ENCODE measurements at places on chromosomes 7 and 10. TPM values are rescaled to one million over a fixed set of nuclear protein-coding genes. Genes with fewer than 3 reads are reported as not detected.

DNA sequence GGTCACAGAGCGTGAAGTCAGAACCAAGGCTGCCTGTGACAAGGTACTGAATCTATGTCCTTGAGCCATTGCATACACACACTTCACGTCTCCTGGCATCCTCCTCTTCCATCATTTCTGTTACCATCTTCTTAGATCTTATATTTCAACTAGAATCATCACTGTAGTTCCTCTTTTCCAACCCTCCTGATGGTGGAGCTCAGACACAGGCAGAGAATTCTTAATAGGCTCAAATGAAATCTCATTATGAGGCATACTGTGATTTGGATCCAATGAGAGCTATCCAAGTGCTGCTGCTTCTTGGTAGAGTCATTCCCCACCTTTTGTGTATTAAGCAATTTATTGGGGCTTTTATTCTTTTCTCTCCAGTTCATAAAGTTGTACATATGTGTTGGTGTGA lies 113.2 kb downstream of the CALCR start:
- H3K36me3 ChIP-seq, result no peaks in the 10 kb centered on the region
- H3K27me3 ChIP-seq, result no peaks in the 10 kb centered on the region
- H3K4me3 ChIP-seq, result no peak overlapping the region
- no peak overlapping the region for H3K27ac ChIP-seq
- DNase-seq, result no peak

The SPDYE9 gene
- not detected for total RNA-seq

The SPDYE2B gene
- not detected for total RNA-seq

The IGFBP3 gene
- total RNA-seq, result 763 TPM

GRCh38 chr10:78891741-78892140 lies 177.0 kb upstream of the ZMIZ1 start:
- H3K4me1 ChIP-seq, result no peaks in the 10 kb centered on the region
- no peak overlapping the region for H3K4me3 ChIP-seq
- no peak for DNase-seq
- H3K27ac ChIP-seq, result no peak overlapping the region
- no peaks in the 10 kb centered on the region for H3K36me3 ChIP-seq

GRCh38 chr10:13671904-13672303 lies 85.1 kb downstream of the PRPF18 start:
- no peaks in the 10 kb centered on the region for H3K4me1 ChIP-seq
- DNase-seq, result no peak
- H3K27ac ChIP-seq, result no peak overlapping the region
- H3K4me3 ChIP-seq, result no peak overlapping the region
- peaks cover 19% of the 10 kb centered on the region for H3K36me3 ChIP-seq

GRCh38 chr10:34994565-34995142 lies 95.5 kb downstream of the CUL2 start:
- no peak for DNase-seq
- H3K27me3 ChIP-seq, result no peaks in the 10 kb centered on the region
- H3K27ac ChIP-seq, result no peak overlapping the region

The SPDYE8 gene
- not detected for total RNA-seq

DNA sequence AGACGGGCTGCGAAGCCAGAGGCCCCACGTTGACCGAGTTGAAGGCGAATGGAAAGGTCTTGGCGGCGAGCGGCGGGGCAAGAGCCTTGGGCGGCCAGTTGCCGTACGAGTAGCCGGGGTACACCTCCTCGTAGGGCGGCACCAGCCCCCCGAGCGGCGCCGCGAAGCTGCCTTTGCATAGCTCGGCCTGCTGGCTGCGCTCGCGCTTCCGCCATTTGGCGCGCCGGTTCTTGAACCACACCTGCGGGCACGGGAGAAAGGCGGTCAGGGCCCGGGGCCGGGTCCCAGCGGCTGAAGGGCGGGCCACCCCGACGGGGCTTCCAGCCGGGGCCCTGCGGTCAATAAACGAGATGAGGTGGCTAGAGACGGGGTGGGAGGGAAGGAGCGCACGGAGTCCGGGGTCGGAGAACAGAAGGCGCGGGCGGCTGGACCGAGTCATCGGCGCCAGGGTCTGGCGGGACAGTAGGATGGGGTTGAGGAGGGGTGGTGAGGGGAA lies 4.8 kb downstream of the ELOVL3 start:
- H3K27me3 ChIP-seq, result peaks cover 20% of the 10 kb centered on the region
- H3K4me3 ChIP-seq, result peak overlapping the region; percentile 61
- no peaks in the 10 kb centered on the region for H3K36me3 ChIP-seq

- H3K4me3 ChIP-seq, result no peak overlapping the region
- H3K27ac ChIP-seq, result no peak overlapping the region
- no peak for DNase-seq
- H3K4me1 ChIP-seq, result no peaks in the 10 kb centered on the region
Observed at GRCh38 chr7:157789094-157789493, 452.3 kb downstream of the DNAJB6 start.

- no peaks in the 10 kb centered on the region for H3K36me3 ChIP-seq
- peaks cover 3% of the 10 kb centered on the region for H3K27me3 ChIP-seq
- H3K27ac ChIP-seq, result no peak overlapping the region
- H3K4me1 ChIP-seq, result peaks cover 10% of the 10 kb centered on the region
- no peak for DNase-seq
Observed at GRCh38 chr7:142801601-142802295, 31.0 kb downstream of the PRSS2 start.

The NEBL gene
- total RNA-seq, result 0.21 TPM

The GIMAP4 gene
- 29.5 TPM for total RNA-seq

The ING3 gene
- total RNA-seq, result 6.8 TPM

GRCh38 chr7:28573059-28573553 lies 160.8 kb downstream of the CREB5 start:
- H3K27me3 ChIP-seq, result no peaks in the 10 kb centered on the region
- H3K4me1 ChIP-seq, result no peaks in the 10 kb centered on the region
- H3K4me3 ChIP-seq, result no peak overlapping the region
- no peak overlapping the region for H3K27ac ChIP-seq
- no peaks in the 10 kb centered on the region for H3K36me3 ChIP-seq

GRCh38 chr10:30702860-30703259 lies 73.3 kb upstream of the LYZL2 start:
- H3K4me3 ChIP-seq, result no peak overlapping the region
- no peak overlapping the region for H3K27ac ChIP-seq
- no peaks in the 10 kb centered on the region for H3K27me3 ChIP-seq

DNA sequence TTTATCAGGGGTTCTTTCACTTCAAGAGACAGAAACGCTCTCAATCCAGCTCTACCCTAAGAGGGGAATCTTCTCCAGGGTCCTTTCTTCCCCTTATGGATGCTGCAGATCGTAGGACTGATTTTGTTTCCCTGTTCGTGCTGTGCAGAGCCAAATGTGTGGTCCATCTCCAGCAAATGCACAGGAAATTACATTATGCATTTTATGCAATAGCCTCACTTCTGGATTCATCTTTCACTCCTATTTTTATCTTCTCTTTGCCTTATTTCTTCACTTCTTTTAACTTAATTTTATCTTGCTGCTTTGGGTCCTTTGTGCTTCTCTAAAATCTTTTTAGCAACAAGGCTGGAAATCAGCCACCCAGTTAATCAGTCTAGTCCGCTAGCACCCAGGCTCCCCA lies 184.5 kb upstream of the INHBA start:
- H3K4me3 ChIP-seq, result no peak overlapping the region
- no peaks in the 10 kb centered on the region for H3K36me3 ChIP-seq
- no peak for DNase-seq
- H3K27ac ChIP-seq, result peak overlapping the region; percentile 12
- H3K27me3 ChIP-seq, result no peaks in the 10 kb centered on the region

- no peak overlapping the region for H3K27ac ChIP-seq
- H3K36me3 ChIP-seq, result no peaks in the 10 kb centered on the region
- H3K27me3 ChIP-seq, result no peaks in the 10 kb centered on the region
- H3K4me3 ChIP-seq, result no peak overlapping the region
Observed at GRCh38 chr10:72801263-72801868, 92.2 kb upstream of the OIT3 start.

The PNLIPRP1 gene
- not detected for total RNA-seq

The ABCB1 gene
- 5.5 TPM for total RNA-seq

DNA sequence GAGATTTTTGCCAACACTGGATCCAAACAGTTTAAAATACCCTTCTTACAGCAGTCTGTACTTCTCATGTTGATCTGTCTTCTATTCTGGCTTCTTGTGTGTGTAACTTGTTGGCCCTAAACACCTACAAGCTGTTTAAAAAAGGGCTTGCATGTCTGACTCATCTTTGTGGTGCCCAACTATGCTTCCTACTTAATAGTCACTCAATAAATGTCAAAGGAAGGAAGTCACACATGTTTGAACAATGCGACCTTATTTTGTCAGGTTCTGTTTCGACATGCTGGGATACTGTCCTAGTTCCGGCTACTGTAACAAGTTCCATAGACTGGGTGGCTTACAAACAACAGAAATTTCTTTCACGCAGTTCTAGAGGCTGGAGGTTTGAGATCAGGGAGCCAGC lies 9.4 kb upstream of the GRK5 start:
- no peaks in the 10 kb centered on the region for H3K27me3 ChIP-seq
- no peaks in the 10 kb centered on the region for H3K36me3 ChIP-seq
- H3K4me3 ChIP-seq, result no peak overlapping the region
- no peaks in the 10 kb centered on the region for H3K4me1 ChIP-seq
- no peak overlapping the region for H3K27ac ChIP-seq

GRCh38 chr10:62681211-62681940 lies 123.1 kb upstream of the ADO start:
- H3K4me1 ChIP-seq, result no peaks in the 10 kb centered on the region
- H3K27ac ChIP-seq, result no peak overlapping the region

DNA sequence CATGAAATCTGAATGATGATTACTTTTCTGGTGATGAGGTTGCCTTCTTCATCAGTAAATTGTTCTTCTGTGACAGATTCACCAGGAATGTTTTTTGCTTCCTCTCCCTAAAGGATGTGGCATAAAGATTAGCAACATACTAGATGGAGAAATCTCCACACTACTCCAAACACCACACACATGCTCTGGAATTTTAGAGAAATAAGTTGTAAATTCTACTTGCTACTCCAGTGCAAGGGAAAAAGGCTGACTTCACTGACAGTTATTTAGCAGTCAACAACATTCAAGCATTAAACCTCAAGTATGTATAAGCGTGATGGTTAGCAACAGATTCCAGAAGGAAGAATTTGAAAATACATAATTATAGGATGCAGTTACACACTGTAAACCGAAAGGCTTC lies 137.9 kb upstream of the CCDC6 start:
- H3K4me3 ChIP-seq, result no peak overlapping the region
- no peaks in the 10 kb centered on the region for H3K27me3 ChIP-seq
- no peak overlapping the region for H3K27ac ChIP-seq
- DNase-seq, result no peak
- H3K36me3 ChIP-seq, result no peaks in the 10 kb centered on the region
- H3K4me1 ChIP-seq, result peaks cover 19% of the 10 kb centered on the region

GRCh38 chr10:128958834-128959690 lies 508.0 kb upstream of the MGMT start:
- no peak for DNase-seq
- no peak overlapping the region for H3K27ac ChIP-seq
- H3K4me3 ChIP-seq, result no peak overlapping the region

The TMEM26 gene
- not detected for total RNA-seq

GRCh38 chr7:115911465-115911864 lies 119.1 kb downstream of the TFEC start:
- H3K36me3 ChIP-seq, result no peaks in the 10 kb centered on the region
- no peak for DNase-seq
- no peak overlapping the region for H3K4me3 ChIP-seq
- no peak overlapping the region for H3K27ac ChIP-seq
- no peaks in the 10 kb centered on the region for H3K4me1 ChIP-seq
- no peaks in the 10 kb centered on the region for H3K27me3 ChIP-seq

GRCh38 chr7:100022621-100023020 lies 7.2 kb downstream of the ZKSCAN1 start:
- no peak overlapping the region for H3K4me3 ChIP-seq
- no peaks in the 10 kb centered on the region for H3K27me3 ChIP-seq
- H3K36me3 ChIP-seq, result peaks cover 44% of the 10 kb centered on the region
- no peak for DNase-seq
- no peak overlapping the region for H3K27ac ChIP-seq

DNA sequence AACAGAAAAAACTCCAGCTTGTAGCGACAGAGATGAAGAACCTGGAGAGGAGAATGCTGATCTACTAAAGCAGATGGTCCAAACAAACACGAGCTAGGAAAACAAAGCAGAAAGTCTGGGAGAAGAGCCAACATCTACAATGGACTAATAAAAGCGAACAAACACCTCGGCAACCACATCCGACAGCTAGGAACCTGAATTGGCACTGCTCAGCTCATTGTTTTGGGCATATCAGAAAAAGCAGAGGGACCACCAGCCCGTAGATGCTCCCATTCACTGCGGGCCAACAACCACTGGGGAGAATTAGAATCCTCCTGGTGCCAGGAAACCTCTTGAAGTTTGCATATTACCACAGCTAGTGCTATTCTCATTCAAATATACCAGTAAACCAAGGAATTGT lies 204.7 kb downstream of the NXPH1 start:
- H3K27me3 ChIP-seq, result no peaks in the 10 kb centered on the region
- no peak for DNase-seq
- H3K4me3 ChIP-seq, result no peak overlapping the region
- no peaks in the 10 kb centered on the region for H3K36me3 ChIP-seq

The H2BK1 gene
- not detected for total RNA-seq

The CALML3 gene
- total RNA-seq, result not detected

DNA sequence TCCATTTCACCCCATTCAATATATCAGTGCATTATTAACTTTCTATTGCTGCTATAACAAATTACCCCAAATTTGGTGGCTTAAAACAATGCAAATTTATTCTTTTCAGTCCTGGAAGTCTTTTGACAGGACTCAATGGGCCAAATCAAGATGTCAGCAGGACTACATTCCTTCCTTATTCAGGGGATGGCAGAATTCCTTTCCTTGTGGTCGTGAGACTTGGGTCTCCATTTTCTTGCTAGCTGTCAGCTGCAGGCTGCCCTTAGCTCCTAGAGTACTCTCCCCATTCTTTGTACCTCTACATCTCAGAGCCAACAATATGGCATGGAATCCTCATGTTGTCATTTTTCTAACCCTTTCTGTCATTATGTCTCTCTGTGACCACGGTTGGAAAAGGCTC lies 310.6 kb downstream of the HDAC9 start:
- no peak overlapping the region for H3K27ac ChIP-seq
- no peak overlapping the region for H3K4me3 ChIP-seq
- no peak for DNase-seq
- no peaks in the 10 kb centered on the region for H3K27me3 ChIP-seq
- no peaks in the 10 kb centered on the region for H3K4me1 ChIP-seq

The PAX4 gene
- total RNA-seq, result not detected

The CYP3A7 gene
- not detected for total RNA-seq

DNA sequence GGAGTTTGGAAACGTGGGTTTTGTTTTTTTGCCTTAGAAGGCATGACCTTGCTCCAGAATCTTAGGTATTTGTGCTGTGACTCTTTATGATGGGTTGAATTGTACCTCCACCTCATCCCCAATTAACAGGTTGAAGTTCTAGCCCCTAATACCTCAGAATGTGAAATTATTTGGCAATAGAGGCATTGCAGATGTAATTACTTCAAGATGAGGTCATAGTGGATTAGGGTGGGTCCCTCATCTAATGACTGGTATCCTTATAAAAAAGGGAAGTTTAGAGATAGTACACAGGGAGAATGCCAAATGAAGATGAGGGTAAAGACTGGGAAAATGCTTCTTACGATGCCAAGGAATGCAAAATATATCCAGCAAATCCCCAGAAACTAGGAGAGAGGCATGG lies 3.0 kb upstream of the FAM200A start:
- H3K4me3 ChIP-seq, result no peak overlapping the region
- no peak overlapping the region for H3K27ac ChIP-seq
- H3K27me3 ChIP-seq, result no peaks in the 10 kb centered on the region
- peaks cover 12% of the 10 kb centered on the region for H3K36me3 ChIP-seq

- H3K27ac ChIP-seq, result no peak overlapping the region
- H3K4me3 ChIP-seq, result no peak overlapping the region
Observed at GRCh38 chr7:84175461-84175860, 19.1 kb downstream of the SEMA3A start.
